ENCODE measurements at places on chromosomes 2 and 18.

- DNase-seq, result no peak
Observed at GRCh38 chr2:70690846-70691245, 77.2 kb downstream of the ADD2 start.

- DNase-seq, result no peak
Observed at GRCh38 chr2:205474741-205475415, 207.4 kb upstream of the NRP2 start.

GRCh38 chr2:142217804-142218203 lies 87.0 kb upstream of the LRP1B start:
- DNase-seq, result no peak

- DNase-seq, result no peak
Observed at GRCh38 chr2:45936623-45936979, 285.1 kb downstream of the PRKCE start.

DNA sequence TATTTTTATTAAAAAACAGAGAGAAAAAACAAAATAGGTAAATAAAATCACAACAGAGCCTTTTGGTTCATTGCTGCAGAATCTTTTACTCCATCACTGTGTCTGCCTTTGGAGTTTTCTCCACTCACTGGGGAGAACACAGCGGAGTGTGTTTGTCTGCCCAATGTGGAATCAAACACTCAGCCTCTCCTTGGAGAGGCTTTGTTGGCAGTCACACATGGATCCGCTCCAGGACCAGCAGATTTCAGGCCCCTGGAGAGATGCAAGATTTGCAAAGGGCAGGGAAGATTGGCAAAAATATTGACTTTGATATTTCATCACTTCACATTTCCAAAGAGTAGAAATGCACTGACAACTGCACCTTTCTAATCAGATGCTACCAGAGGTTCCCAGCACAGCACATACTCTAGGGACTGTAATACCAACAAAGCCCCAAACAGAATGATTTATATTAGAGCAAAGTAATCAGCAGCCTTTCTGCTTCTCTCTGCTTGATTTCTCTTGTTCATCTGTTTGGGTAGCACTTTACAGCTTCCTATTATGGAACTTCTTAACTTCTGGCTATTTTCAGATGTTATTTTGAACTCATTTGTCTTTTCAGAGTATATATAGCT lies 1898.8 kb upstream of the PIK3C3 start:
- no peak for DNase-seq

Measured in memory B cell (primary cell).